ENCODE measurements at places on chromosomes 11 and 22. TPM values are rescaled to one million over a fixed set of nuclear protein-coding genes. Genes with fewer than 3 reads are reported as not detected.

DNA sequence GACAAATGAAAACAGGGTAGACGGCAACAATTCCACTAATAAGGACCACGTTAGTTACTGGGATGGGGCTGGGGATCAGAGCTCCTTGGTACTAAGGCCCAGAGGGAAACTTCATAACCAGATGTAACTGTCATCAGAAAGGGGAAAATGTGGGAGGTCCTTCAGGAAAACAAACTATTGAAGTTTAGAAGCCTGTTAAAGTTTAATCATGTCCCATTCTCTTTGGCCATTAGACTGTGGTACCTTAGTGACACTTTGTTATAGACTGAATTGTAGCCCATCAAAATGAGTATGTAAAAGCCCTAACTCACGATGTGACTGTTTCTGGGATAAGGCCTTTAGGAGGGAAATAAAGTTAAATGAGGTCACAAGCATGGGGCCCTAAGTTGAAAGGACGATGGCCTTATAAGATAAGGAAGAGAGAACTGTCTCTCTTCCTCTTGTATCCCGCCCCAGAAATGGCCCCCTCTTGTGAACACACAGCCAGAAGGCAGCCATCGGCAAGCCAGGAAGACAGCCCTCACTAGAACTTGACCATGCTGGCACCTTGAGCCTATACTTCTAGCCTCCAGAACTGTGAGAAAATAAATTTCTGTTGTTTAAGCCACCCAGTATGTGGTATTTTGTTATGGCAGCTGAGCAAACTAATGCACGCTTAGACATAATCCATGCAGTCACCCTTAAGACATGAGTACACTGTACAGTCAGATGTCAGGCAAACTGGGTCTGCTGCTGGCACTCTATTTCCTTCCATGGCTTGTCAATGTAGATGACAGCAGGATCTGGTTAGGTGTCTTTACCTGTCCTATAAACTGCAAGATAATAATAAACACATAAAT, 26.9 kb upstream of the USP47 start:
- DNase-seq, result no peak

GRCh38 chr11:34480314-34480713, 33.3 kb downstream of the ELF5 start:
- DNase-seq, result no peak

- no peak for DNase-seq
These were observed 1.8 kb downstream of the MTMR2 start for GRCh38 chr11:95922099-95922498.

- no peak for DNase-seq
These were observed 16.1 kb downstream of the COMMD9 start for GRCh38 chr11:36273110-36273509.

DNA sequence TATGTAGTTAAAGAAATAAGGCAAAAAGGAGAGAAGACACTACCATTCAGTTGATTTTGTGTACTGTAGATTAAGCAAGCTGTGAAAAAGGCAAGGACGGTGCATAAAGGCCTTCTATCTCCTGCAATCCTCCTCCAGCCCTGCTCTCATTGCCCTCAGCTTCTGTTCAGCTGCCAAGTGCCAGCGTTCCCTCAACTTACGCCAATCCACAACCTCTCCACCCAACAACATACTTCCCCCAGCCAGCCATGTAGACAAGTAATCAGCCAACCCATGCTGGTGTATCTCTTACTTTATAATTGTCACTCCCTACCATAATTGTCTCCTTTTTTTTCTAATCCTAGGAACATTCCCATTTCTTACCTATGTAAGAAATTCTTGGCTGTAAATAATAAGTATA, 30.1 kb upstream of the ANO5 start:
- DNase-seq, result no peak

DNA sequence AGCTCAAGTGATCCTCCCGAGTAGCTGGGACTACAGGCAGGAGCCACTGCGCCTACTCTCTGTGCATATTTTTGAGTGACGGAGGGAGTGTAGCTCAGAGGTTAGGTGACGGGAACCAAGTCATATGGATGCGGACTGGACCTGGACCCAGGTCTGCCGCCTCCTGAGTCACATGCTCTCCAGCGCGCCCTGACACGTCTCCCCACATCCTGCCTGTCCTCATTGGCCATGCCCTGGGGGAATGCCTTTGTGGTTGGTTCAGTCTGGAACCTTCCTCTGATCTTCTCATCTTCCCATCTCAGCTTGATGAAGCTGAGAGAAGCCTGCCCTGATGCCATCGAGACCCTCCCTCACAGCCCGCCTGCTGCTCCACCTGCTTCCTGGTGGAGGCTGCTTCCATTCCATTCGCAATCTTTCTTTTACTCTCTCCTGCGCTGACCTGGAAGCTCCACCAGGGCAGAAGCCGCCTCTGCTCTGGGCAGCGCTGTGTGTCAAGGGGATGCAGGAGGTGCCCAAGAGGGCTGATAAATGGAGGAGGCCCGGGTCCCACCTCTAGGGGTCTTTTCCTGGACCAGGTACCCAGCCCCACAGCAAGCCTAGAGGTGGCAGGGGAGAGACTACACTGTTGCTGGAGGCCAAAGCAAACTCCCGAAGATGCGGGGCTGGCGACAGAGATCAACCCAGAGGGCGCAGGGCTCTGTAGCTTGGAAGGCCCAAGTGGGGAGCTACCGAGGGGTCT, 13.9 kb upstream of the BAIAP2L2 start:
- no peak for DNase-seq

DNA sequence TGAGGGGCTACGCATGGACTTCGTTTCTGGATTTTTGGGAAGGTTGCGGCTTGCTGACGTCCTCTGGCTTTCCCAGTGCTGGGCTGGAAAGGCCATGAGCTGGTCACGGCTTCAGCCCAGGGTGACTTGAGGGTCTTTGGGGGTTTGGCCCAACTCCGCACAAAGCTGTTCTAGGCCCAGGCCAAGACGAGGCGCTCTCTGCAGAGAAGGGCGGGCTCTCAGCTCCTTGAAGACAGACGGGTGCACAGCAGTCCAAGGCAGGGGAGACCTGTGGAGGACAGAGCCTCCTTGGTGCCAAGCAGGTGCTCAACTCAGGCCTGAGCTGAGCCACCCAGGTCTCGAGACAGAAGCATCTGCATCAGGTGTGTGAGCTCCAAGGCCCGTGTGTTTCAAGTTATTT, 1003.7 kb downstream of the BRD1 start:
- no peak for DNase-seq

- no peak for DNase-seq
These were observed 384.7 kb downstream of the DCDC1 start for GRCh38 chr11:30984827-30985226.

The SPECC1L gene
- 77.8 TPM for total RNA-seq

The NXPE1 gene
- 0.24 TPM for total RNA-seq

The SLC22A12 gene
- total RNA-seq, result not detected

The CNTF gene
- 0.60 TPM for total RNA-seq

The OR52A1 gene
- not detected for total RNA-seq

Data from ovary (tissue), 10 donors.